ENCODE measurements at places on chromosomes 1 and 21. TPM values are rescaled to one million over a fixed set of nuclear protein-coding genes. Genes with fewer than 3 reads are reported as not detected.

CRYZ gene
- 19.1 TPM for total RNA-seq

PRAMEF25 gene
- not detected for total RNA-seq

HEYL gene
- total RNA-seq: 0.11 TPM

SPRR2E gene
- total RNA-seq: not detected

GJB5 gene
- not detected for total RNA-seq

Measured in naive thymus-derived CD8-positive, alpha-beta T cell (primary cell).